ENCODE measurements at places on chromosomes 2 and 18. TPM values are rescaled to one million over a fixed set of nuclear protein-coding genes. Genes with fewer than 3 reads are reported as not detected.

DNA sequence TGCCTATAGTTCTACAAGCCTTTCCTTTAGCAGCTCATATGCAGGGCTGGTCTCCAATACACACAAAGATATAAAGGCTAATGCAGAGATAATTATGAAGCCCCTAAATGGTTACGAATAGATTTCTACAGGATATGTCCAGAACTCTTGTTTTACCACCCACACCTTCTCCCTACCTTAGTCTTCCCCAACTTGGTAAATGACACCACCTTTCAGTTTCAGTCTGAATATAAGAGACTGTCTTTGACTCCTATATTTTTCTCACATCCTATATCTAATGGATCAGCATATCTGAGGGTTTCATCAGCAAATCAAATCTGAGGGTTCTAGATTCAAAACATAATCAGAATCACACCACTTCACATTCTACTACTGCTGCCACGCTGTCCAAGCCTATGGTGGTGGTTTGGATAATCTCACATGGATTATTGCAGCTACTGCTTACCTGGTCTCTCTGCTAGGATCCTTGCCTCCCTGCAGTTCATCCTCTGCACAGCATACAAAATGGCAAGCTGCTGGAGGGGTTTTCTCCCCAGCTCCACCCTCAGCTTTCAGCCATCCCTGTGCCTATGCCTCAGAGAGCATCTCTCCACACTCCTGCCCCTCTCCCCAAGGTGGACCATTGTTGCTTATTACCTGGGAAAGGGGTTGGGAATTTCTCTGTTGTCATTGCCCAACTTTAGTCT lies 178.0 kb upstream of the SPOPL start:
- no peak for DNase-seq

- DNase-seq = no peak
Observed at GRCh38 chr2:74507926-74508520, 528 bp upstream of the PCGF1 start.

Gene C1QL2
- 11.6 TPM for total RNA-seq

Gene COBLL1
- 13.3 TPM for total RNA-seq

GRCh38 chr2:88692187-88692586 lies 714 bp downstream of the RPIA start:
- peak; percentile 72 for DNase-seq

DNA sequence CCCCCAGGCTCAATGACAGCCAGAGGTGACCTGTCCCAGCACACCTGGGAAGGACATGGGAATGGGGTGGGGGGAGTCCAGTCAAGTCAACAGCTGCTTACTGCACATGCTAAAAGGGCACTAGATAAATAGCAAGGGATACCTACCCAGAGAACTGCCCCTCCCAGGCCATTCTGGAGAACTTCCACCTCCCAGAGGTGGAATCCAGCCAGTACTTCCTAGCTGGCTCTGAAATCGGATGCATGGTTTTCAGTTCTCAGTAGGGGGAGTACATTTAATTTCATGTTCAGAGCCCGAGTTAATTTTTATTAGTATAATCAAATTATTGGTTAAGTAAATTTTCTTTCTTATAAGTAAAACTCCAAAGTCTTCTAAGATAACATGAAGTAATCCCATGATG lies 28.9 kb upstream of the ITGA6 start:
- DNase-seq = no peak

- no peak for DNase-seq
Observed at GRCh38 chr18:44909191-44909719, 228.6 kb downstream of the SETBP1 start.

- no peak for DNase-seq
Observed at GRCh38 chr18:55354795-55355194, 233.2 kb downstream of the TCF4 start.

- no peak for DNase-seq
Observed at GRCh38 chr2:135056790-135057189, 4.7 kb downstream of the RAB3GAP1 start.

- no peak for DNase-seq
Observed at GRCh38 chr2:160507046-160507407, 13.4 kb upstream of the RBMS1 start.

DNA sequence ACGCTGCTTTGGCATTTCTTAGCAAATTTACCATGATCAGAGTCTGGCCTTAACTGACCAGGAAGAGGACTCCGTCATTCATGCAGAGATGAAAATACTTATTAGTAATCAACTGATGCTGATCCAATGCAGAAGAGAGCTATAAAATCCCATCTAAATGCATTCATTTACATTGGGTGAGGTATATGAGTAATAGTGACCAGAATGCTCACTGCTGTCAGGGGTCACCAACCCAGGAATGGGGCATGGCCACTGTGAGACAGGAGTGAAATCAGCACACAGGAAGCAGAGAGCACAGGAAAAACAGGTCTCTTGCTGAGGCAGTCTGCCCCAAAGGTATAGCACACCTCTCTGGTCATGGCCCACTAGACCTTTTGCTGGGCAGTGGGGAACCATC lies 68.1 kb upstream of the TMEM247 start:
- no peak for DNase-seq

- no peak for DNase-seq
Observed at GRCh38 chr2:15687243-15687642, 95.6 kb downstream of the DDX1 start.

GRCh38 chr2:54709336-54709809 lies 14.1 kb upstream of the EML6 start:
- DNase-seq = no peak

Gene GCFC2
- total RNA-seq = 31.0 TPM

Gene SERPINB4
- not detected for total RNA-seq

DNA sequence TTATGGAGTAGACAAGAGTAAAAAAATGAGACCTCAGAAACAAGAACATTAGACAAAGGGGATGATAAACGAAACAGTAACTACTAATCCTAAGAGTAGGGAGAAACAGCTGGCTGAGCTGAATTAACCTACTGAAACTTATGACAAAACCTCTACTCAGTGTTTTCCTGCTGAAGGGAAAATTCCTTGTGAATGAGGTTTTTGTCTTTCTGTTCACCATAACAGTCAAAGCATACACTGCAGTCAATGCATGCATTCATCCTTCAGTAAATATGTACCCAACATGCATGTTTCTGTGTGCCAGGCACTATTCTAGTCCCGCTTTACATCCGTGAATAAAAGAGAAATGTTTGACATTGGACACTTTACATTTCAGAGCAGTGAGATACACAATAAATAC lies 805.6 kb upstream of the KLHL29 start:
- DNase-seq = no peak

Gene DHRS9
- total RNA-seq = not detected

Gene DNER
- 1.2 TPM for total RNA-seq

Gene DIPK1C
- total RNA-seq = not detected

DNA sequence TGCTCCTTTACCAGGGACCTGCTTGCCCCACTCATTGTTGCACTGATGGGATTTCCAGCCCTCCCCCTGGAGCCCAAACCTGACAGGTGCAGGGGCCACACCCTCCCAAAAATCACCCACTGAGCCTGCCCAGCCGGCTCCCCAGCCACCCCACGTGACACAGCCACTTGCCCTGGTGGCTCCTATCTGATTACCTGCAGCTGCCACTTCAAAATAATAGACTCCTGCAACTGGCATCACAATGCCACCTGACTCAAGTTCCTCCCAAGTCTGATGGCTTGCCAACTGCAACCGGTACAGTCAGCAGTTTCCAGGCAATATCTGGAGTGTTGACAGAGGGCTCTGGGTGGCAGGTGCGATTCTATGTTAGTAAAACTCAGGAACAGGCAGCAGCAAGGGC lies 66.2 kb downstream of the CRACDL start:
- DNase-seq = no peak

DNA sequence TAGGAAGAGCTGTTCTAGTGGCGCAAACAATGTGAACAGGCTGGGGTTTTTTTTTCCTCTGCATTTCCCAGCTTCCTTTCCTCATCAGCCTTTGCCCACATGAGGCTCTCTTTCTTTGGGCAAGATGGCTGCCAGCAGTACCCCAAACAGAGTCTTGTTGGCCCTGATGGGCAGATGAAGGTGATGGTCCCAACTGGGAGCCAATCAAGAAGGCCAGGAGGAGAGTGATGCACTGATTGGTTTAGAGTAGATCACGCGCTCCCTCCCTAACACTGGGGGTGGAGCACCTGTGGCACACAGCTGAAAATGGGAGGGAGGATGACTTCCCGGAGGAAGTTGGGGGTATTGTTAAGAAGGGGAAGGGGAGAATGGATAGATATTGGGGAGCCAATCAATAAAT lies 96.3 kb upstream of the FZD7 start:
- no peak for DNase-seq

Gene DLX2
- total RNA-seq = not detected

GRCh38 chr2:217973008-217973787 lies 29.6 kb downstream of the TNS1 start:
- DNase-seq = peak; percentile 53

Gene WIPF1
- 26.1 TPM for total RNA-seq

DNA sequence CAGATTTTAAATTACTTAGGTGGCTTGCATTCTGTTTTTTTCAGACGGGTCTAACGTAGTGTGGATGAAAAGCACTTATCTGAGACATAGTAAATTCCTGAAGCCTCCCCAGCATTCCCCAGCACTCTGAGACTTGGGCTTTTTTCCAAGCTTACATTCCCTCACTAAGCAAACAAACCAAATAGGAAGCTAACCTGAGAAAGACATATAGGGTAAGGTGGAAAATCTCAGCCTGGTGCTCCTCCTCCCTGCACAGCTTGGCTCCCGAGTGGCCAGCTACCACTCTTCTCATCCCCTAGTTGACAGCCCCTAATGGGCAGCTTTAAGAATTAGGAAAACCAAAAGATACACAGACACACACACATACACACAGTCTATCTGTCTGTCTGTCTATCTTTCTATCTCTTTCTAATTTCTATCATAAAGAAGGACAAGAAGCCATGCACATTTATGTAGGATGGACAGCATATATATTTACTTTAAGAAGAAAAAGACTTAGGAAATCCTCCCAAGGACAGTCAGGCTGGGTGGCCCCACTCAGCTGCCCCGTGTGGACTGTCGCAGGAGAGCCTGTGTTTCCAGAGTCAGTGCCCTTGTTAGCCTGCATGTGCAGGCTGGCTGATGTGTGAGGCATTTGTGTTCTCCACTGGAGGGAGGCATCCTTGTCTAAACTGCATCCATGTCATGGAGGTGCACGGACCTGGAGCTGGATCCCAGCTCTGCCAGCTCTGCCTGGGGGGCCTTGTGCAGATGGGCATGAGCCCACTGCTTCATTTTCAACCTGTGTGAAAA lies 8.2 kb downstream of the CNNM3 start:
- no peak for DNase-seq

- no peak for DNase-seq
Observed at GRCh38 chr2:42001711-42002201, 46.1 kb upstream of the PKDCC start.

- no peak for DNase-seq
Observed at GRCh38 chr18:73258375-73259087, 390.7 kb upstream of the NETO1 start.

Gene SCN2A
- total RNA-seq = 0.53 TPM

DNA sequence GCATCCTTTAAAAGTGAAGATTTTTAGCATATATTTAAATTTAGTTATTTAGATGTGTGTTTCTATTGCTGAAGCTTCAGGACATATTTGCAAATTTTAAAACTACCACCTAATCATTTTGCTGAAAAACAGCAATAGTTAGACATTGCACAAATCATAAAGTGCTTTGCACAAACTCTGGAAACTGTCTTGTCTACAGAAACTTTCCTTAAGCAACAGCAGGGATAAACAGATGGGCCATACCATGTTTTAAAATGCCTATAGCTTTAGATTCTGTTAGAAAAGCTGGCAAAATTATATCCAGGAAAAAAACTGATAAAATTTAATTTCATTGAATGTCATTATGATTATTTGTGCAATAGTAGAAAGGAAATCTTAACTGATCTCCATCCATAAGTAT lies 1313.9 kb upstream of the ACVR2A start:
- no peak for DNase-seq

- no peak for DNase-seq
Observed at GRCh38 chr2:74278176-74278575, 65.0 kb downstream of the SLC4A5 start.

- DNase-seq = no peak
Observed at GRCh38 chr18:54116541-54117257, 107.8 kb downstream of the MBD2 start.

GRCh38 chr2:163459986-163460385 lies 275.8 kb downstream of the FIGN start:
- DNase-seq = no peak

Gene SOWAHC
- total RNA-seq = 20.8 TPM

Gene MAP2
- 57.6 TPM for total RNA-seq

GRCh38 chr2:37748541-37748940 lies 77.1 kb upstream of the CDC42EP3 start:
- no peak for DNase-seq

DNA sequence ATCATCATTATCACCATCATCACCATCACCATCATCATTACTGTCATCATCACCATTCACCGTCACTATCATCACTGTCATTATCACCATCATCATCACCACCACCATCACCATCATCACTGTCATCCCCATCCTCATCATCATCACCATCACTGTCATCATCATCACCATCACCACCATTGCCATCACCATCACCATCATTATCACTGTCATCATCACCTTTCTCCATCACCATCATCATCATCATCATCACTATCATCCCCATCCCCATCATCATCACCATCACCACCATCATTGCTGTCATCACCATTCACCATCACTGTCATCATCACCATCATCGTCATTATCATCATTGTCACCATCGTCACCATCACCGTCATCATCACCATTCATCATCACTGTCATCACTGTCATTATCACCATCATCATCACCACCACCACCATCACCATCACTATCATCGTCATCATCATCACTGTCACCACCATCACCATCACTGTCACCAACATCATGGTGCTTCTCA lies 9.8 kb downstream of the HPCAL1 start:
- no peak for DNase-seq

Gene CNTNAP5
- total RNA-seq = not detected
